Left colon (tissue), 2 donors: ENCODE measurements at places on chromosomes 16 and 17. TPM values are rescaled to one million over a fixed set of nuclear protein-coding genes. Genes with fewer than 3 reads are reported as not detected.
A peak's percentile ranks its signal among the peaks of the same experiment; 100 is the strongest.

GRCh38 chr17:261635-262034, 80.2 kb upstream of the DOC2B start:
- peak; percentile 9 for DNase-seq

ZG16B gene
- total RNA-seq, result 40.9 TPM

ZACN gene
- total RNA-seq, result not detected

NEK8 gene
- 5.7 TPM for total RNA-seq
